ENCODE measurements at places on chromosomes 3 and 15.

- peak; percentile 89 for DNase-seq
These were observed 1.9 kb upstream of the ALS2CL start for GRCh38 chr3:46695177-46695961.

GRCh38 chr3:135447483-135447882 lies 518.0 kb upstream of the PPP2R3A start:
- DNase-seq: no peak

DNA sequence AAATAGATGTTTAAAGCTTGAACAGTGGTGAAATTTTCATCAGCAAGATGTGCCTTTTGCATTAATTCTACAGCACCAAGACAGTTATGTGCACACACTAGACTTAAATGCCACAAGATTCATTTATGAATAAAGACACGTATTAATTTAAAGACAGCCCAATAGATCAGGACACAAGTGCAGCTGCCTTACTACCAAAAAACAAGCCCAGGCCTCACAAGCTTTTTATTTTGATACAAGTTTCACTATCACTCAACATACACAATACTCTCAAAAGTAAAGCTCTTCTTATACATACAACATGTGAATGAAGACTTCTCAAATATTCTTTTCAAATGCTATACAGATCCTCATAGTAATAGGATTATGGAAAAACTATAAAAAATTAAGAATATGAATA lies 2.4 kb downstream of the ACAP2 start:
- DNase-seq: no peak

DNA sequence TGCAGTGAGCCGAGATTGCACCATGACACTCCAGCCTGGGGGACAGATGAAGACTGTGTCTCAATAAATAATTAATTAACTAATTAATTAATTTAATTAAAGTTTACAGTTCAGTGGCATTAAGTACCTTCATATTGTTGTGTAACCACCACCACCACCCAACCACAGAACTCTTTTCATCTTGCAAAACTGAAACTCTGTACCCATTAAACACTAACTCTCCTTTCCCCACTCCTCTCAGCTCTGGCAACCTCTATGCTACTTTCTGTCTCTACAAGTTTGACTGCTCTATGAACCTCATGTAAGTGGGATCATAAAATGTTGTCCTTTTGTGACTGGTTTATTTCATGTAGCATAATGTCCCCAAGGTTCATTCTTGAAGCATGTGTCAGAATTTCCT lies 259.3 kb upstream of the MDFIC2 start:
- no peak for DNase-seq

DNA sequence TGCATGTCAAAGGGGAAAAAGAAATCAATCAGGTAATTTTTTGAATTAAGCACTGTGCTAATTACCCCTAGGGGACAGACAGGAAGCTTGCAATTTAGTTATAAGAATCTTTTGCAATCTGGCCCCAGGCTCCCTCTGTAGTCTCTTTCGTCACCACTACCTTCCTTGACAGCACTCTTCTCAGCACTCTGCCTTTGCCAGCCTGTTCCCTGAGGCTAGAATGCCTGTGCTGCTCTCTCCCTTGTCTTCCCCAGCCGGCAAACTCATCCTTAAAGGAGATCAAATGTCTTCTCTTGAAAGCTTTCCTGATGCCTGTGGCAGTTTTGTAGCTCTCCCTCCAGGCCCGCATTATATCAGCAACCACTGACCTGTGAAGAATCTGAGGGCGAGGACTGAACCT lies 32.4 kb upstream of the PRTG start:
- DNase-seq: no peak

DNA sequence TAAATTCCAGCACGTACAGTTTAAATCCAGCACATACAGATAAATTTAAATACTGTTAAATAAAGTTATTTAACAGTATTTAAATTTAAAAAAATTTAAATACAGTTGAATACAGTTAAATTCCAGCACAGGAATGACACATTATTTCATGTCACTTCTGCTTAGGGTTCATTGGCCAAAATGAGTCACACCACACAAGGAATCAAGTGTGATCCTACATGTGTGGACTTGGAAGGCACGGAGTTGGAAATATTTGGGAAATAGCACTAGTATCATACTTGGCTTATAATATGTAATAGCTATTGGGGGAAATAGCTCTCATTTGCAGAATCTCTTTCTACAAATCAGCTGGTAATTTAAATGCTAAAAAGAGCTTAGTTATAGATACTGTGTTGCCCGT lies 10.6 kb downstream of the RAB7A start:
- no peak for DNase-seq

DNA sequence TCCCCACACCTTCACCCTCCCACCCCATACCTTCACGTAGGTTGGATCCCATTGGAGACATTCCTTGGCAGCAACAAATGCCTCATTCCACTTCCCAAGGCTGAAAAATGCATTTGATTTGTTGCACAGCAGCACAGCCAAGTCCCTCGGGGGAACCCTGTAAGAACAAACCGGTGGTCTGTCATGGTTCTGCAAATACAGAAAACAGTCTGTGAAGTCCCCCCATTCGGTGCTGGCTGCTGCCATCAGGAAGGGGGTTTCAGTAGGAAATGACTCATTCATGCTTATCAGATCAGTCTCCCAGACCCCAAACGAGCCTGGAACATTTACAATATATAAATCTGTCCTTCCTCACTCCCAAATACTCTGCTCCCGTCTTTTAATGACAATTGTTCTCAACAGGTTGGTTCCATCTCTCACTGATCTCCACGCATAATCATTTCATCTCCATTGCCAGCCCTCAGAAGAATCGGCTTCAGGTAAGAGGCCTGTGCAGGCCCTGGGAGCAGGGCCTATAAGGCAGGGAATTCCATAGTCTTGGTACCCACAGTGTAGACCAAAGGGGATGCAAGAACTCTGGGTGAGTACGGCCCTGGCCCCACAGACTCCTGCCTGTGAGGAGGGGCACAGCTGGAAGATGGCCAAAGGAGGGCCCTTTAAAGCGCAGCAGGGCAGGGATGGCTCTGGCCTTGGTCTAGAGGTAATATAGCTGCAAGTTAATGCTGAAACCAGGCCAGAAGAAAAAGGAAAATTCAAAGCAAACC lies 41.6 kb downstream of the TRANK1 start:
- DNase-seq: no peak
